Neuronal stem cell (in vitro differentiated cells): ENCODE measurements at places on chromosomes 6 and 20.

DNA sequence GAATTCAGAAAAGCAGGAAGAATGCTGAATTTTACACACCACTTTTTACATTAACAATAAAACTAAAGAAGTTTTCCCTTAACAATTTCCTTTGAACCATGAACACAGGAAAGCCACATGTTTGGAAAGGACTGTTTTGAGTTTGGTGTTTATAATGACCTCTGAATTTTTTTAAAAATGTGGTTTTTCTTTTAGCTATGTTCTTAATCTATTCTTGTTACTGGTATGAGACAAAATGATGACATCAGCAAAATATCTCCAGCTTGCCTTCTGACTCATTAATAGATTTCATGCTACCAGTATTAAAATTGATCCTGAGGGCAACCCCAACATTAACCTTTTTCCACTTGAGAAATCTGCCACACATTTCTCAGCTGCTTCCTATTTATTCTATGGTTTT is 217.5 kb upstream of the THEMIS start:
- no peak for DNase-seq

DNA sequence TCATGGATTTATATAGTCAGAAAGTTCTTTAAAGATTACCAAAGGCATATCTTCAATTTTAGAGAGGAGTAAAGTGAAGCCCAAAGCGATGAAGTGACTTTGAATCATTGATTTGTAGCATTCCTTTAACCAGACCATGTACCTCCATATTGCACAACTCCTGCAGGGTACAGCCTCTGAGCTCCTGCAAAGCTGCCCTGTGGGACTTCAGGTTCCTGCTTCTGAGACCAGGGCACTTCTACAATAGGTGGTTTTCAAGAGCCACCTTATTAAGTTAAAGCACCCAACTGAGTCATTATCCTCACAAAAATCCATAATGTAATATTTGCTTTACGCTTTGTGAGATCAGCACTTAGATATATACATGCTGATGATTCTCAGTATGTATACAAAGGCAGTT is 270.7 kb upstream of the RGS17 start:
- DNase-seq = no peak

DNA sequence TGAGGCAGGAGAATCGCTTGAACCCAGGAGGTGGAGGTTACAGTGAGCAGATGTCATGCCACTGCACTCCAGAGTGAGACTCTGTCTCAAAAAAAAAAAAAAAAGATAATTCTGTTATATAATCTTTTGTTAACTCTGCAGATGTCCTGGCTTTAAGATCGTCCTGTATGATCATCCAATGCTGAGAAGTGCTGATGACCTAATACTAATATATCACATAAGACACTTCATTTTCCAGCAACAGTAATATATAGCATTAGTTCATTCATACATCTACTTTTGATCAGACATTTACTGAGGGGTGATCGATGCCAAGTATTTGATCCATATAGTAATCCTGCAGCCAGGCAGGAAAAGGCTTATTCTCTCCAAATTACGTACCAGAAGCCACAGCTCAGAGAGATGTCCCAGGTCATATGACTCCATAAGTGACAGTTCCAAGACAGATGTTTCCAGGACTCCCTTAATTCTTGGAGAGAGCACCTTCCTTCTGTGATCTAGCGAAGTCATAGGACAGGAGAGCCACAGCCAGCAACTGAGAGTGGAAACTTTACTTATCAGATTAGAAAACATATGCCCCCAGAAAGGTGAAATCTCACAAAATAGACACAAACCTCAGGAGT is 60.7 kb downstream of the SHLD1 start:
- DNase-seq = no peak

- DNase-seq = no peak
These were observed 27.2 kb downstream of the VEGFA start for GRCh38 chr6:43796903-43797890.

- no peak for DNase-seq
These were observed 81.1 kb upstream of the PIM1 start for GRCh38 chr6:37088897-37089296.

DNA sequence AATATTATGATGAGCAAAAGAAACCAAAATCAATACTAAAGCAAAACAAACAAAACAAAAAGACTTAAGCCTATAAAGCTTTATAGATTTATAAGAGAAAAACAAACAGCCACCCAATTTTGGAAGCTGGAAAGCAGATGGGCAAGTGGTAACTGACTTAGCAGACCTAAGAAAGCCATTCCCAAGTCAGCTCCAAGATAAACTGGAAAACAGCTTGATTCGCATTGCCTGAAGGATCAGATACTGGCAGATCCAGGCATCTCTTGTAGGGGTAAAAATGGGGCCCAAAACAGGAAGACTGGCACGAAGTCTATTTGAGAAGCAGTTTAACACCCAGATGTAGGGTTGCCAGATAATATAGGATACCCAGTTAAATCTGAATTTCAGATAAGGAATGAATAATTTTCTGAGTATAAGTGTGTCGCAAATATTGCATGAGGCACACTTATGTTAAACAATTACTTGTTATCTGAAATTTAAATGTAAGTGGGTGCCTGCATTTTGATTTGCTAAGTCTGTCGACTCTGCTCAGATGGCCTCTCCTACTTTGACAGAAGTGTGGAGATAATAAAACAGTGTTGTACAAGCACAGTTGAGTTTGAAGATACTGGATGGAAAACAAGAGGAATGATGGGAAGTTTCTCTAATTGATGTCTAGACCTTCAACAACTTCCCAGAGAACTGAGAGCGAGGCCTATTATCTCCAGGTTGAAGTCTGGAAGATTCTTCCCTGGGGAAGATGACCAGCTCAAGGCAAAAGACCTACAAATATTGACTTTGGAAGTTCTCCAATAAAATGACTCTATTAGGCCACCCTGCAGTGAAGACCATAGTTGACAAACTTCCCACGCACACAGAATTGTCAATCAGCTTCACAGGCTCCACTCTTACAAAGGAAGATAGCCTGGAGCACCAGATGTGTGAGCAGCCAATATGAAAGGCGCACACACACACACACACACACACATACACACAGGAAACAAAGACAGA is 113.4 kb downstream of the FAM50B start:
- no peak for DNase-seq

DNA sequence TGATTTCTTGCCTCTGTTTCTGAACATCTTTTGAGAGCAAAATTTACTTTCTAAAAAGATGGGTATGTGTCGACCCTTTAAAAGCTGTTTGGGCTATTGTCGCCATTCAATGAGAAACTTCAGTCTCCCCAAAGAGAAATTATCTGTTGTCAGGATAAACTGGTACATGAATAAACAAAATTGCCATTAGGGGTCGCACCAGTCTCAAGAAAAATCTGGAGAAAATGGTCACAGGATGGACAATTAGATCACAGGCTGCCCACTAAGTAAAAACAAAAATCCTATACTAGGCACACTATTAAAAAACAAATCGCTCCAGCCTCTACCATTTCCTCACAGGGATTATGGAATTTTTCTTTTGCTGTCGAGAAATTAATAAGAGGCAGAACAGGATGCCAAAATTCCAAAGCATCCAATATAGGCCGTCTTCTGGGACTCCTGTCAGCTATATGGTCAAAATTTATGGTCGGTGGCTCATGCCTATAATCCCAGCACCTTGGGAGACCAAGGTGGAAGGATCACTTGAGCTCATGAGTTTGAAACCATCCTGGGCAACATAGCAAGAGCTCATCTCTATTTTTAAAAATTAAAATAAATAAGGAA is 5.5 kb upstream of the HLA-E start:
- peak; percentile 49 for DNase-seq

GRCh38 chr20:38202153-38202981 is 37.3 kb upstream of the TGM2 start:
- DNase-seq = no peak

GRCh38 chr6:268394-268935 is 23.8 kb upstream of the DUSP22 start:
- no peak for DNase-seq

- DNase-seq = no peak
These were observed 2.0 kb downstream of the NNAT start for GRCh38 chr20:37523012-37523391.

DNA sequence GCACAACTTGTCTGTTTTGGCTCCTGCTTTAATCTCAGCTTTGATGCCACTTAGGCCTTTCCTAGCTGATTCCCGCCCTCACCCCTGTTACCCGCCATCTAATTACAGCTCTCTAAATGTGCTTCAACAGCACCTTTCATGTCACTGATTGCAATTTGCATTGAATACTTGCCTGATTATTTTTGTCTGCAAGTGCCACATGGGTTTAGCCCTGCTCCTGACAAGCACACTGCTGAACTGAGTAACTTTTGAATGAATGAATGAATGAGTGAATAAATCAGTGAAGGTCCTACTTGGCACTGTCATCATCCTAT is 591 bp upstream of the DCBLD1 start:
- no peak for DNase-seq

GRCh38 chr20:44038681-44039123 is 124.0 kb downstream of the TOX2 start:
- DNase-seq = no peak

GRCh38 chr6:130187335-130188206 is 35.2 kb downstream of the SAMD3 start:
- DNase-seq = no peak

DNA sequence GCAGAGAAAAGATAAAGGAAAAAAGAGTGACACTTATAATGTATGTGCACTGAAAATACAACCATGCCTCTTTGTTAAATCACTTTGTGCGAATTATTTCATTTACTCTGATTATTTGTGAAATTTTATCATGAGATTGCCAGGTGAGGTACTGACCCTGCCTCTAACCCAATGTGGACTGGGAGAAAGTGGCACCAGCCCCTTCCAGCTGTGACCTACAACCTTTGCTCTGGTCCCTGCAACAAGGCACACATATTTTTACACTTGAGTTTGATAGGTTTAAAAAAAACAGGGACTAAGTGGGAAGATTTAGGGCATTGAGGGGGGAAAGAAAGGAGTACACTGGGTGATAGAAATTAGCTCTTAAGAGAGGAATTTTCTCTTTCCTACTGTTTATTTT is 80.3 kb upstream of the ISM1 start:
- no peak for DNase-seq

GRCh38 chr6:158867381-158868121 is 48.4 kb upstream of the EZR start:
- DNase-seq = no peak

GRCh38 chr6:51619042-51619799 is 468.2 kb downstream of the PKHD1 start:
- no peak for DNase-seq
